Mucosa of gallbladder (tissue), 1 donor: ENCODE measurements at places on chromosomes 13 and 19. TPM values are rescaled to one million over a fixed set of nuclear protein-coding genes. Genes with fewer than 3 reads are reported as not detected.

GRCh38 chr13:77184455-77184854 lies 142.4 kb downstream of the MYCBP2 start:
- no peak for DNase-seq

The FBXW9 gene
- 8.9 TPM for total RNA-seq

- DNase-seq = no peak
Observed at GRCh38 chr19:56091066-56091490, 30.0 kb downstream of the ZNF787 start.

The AXL gene
- 57.3 TPM for total RNA-seq

GRCh38 chr13:103184413-103184812 lies 118.2 kb upstream of the SLC10A2 start:
- DNase-seq = no peak
